Dorsolateral prefrontal cortex (tissue), 122 donors: ENCODE measurements at places on chromosomes 4 and X.

DNA sequence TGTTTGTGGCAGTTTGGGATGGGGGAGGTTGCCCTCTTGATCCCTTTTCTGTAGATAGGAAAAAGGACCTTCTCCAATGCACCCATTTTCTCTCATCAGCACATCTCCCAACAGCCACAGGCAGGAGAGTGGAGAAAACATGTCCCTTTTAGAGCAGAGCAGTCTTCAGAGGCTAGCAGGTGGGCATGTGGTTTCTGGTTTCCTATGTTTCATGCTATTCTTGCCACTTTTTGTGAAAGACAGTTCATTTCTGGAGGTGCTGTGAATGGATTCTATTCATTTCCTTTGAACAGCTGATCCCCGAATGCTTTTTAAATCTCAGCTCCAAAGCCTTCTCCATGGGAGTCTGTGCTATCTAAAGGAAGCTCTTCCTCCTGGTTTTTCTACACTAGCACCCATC lies 18.9 kb downstream of the RASL11B start:
- no peak for DNase-seq

DNA sequence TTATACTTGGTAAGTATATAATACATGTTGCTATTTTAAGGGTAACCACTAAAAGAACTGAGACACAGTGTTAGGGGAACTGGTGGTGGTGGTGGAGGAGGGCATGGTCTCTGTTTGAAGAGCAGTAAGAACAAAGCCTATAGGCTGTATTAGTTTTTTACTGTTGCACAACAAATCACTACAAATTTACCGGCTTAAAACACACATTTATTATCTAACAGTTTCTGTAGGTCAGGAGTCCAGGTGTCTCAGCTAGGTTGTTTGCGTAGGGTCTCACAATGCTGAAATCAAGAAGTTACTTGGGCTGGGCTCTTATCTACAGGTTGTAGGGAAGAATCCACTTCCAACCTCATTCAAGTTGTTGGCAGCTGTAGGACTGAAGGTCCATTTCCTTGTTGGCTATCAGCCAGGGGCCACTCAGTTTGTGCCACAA lies 52.6 kb downstream of the CASK start:
- DNase-seq: no peak

DNA sequence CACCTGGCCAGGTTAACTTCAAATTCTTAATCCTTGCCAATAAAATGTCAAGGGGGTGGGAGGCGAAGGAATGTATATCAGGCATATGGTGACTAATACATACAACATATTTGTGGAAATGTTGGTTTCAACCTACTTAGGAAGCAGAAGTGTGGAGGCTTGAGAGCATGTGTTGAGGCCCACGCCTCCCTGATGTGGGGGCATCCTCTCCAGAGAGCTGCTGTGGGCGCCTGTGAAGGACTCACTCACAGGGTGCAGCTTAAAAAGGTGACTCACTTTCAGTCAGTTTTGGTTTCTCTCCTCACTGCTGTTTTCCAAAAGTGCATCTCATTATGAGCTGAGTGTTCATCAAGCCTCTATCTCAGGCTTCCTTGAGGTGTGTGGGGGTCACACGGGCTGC lies 27.5 kb downstream of the LNX1 start:
- DNase-seq: peak; percentile 62

DNA sequence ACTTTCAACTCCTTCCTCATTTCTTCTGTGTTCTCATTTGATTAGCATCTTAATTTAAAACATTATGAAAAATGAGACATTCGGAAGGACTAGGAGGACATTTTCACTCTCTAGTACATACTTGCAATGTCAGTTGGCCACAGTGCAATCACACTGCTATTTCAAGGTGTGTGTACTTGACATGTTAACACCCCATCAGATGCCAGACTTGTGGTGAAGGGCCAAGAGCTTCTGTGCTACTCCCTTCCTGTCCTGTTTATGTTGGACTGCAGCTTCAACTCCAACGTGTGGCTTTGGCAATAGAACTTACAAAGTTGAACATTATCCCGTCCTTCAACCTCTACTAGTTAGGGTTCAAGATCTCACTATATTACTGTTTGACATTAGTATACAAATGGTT lies 221.0 kb downstream of the PALLD start:
- no peak for DNase-seq

DNA sequence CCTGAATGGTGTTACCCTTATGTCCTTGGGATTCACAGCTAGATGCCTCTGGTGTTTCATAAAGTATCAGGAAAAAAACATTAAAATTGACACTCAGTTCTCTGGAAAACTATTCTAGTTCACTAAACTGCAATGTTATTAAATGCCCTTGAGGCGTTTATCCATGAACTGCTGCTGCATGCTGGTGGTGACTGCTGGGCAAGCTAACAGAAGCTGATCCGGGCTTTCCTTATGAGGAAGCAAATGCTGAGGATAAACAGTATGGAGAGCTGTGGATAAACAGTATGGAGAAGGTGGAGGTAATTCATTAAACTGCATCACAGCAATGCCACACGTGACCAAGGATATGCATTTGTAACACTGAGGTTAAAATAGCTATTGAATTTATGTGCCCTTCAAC lies 227.0 kb downstream of the NR3C2 start:
- no peak for DNase-seq

GRCh38 chr4:109497511-109497910 lies 62.5 kb upstream of the MCUB start:
- DNase-seq: no peak

DNA sequence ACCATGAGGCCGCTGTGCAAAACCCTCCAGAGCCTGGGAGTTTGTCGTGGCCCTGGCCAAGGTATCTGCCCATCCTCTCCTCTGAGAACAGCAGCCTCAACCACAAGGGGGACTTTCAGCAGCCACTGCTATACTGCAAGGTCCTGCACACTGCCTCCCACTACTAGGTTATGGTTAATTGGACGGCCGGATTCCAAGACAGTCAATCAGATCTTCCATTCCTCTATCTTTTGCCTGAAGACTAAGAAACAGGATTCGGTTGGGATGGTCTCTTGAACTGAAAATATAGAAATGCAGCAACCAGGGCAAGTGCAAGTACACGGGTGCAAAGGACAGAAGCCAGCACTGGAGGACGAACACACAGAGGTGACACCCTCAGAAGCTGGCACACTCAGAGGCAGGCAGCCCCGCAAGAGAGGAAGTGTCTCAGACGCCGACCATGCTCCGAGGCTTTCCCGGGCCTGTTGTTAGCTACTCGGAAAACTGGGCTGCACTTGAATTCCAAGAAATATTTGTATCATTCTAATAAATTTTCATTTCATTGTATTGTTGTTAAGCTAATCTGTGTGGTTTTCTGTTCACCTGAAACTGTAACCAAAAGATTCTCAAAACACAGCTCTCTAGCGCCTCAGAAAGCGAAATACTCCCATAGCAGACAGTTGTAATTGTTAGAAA lies 63.3 kb downstream of the AFAP1 start:
- DNase-seq: no peak

DNA sequence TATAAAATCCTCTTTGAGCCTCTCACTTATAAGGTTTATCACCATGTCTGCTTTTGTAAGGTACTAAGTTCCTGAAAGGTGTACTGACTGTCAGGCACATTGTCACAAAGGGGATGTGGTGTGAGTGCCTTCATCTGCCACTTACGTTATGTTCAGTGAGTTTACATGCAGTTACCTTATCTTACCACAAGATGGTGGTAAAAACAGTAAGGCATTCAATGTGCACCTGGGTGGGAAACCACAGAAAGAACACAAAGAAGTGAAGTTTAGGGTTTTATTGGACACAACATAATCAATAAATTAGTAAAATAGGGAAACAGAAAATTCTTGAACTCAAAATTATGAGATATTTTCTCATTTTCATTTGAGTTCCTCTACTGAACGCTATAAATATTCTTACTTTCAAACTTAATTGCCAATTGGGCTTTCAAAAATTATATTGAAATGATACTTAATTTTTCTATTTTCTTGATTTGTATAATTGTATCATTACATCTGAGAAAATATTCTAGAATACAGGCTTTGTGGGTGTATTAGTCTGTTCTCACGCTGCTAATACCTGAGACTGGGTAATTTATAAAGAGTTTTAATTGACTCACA lies 650.8 kb downstream of the PCDH7 start:
- DNase-seq: no peak

GRCh38 chrX:29090811-29091210 lies 503.6 kb downstream of the IL1RAPL1 start:
- no peak for DNase-seq
